Activated CD4-positive, alpha-beta memory T cell treated with anti-CD3 and anti-CD28 coated beads, Interleukin-2, amount 10 ng/mL, durations not matched to agents 7 days and 5 days (primary cell): ENCODE measurements at places on chromosomes 11 and 22. TPM values are rescaled to one million over a fixed set of nuclear protein-coding genes. Genes with fewer than 3 reads are reported as not detected.
A peak's percentile ranks its signal among the peaks of the same experiment; 100 is the strongest.

DNA sequence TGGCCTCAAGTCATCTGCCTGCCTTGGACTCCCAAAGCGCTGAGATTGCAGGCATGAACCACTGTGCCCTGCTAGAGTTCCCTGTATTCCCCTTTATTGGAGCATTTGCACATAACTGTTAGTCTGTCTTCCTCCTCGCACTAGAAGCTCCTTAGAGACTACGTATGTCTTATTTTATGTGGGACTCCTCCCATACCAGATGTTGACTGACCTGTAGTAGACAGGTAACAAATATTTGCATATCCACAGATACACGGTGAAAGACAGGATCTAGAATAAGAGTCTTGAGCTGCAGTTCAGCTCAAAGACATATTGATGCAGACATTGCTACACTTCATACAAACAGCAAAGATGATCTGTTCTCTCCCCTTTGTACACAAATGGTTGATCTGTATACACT is 40.7 kb downstream of the SWAP70 start:
- no peak overlapping the region for H3K27ac ChIP-seq
- H3K27me3 ChIP-seq, result no peaks in the 10 kb centered on the region
- no peaks in the 10 kb centered on the region for H3K36me3 ChIP-seq

DNA sequence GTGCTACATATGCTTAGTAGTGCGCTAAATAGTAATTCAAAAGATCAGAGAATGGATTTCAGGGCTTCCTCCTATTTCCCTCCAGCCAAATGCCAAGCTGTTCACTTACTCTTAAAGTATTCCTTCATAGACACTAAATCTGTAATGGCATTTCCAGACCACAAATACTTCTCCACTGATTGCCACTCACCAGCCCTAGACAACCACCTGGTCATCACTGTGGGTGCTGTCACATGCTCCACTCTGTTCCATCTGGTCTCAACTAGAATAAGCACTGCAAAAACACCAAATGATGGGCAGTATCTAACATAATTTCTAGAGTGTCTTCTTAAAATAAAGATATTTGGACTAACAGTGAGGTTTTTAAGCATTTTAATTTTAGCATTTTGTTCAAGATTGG is 341.3 kb downstream of the AASDHPPT start:
- H3K27me3 ChIP-seq, result no peaks in the 10 kb centered on the region
- no peak for DNase-seq
- no peak overlapping the region for H3K4me3 ChIP-seq
- H3K36me3 ChIP-seq, result no peaks in the 10 kb centered on the region
- no peaks in the 10 kb centered on the region for H3K4me1 ChIP-seq

- no peaks in the 10 kb centered on the region for H3K4me1 ChIP-seq
- peaks cover 2% of the 10 kb centered on the region for H3K27me3 ChIP-seq
- no peak overlapping the region for H3K27ac ChIP-seq
- DNase-seq, result no peak
- no peak overlapping the region for H3K4me3 ChIP-seq
These were observed 7.5 kb upstream of the SYT8 start for GRCh38 chr11:1827095-1827813.

DNA sequence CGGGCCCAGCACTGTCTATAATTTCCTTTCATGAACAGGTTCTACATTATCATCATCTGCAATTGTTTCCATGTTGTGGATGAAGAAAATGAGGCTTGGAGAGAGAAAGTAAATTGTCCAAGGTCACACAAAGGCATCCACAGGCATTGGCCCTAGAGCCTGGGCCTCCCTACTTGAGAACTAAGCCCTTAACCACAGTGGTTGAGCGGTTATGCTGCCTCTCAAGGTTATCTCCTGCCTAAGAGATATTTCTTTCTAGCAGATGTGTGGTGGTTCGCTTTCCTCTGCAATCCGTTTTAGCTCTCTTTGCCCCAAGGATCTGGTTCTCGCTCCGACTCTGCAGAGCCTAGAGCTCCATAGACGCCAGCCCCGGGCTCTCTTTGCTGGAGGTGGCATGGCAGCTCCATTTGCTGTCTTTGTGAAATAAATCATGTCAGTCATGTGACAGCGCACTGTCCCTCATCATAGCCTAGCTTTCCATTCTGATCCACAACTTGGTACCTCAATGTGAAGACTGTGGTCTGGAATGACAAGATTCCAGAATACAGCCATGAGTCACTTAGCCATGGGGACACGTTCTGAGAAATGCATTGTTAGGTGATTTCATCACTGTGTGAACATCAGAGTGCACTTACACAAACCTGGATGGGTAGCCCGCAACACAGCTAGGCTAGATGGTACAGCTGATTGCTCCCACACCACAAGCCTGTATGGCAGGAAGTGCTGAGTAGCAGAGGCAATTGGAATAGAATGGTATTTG is 27.2 kb downstream of the RPS6KA4 start:
- H3K4me3 ChIP-seq, result no peak overlapping the region
- H3K36me3 ChIP-seq, result no peaks in the 10 kb centered on the region
- peak; percentile 26 for DNase-seq
- H3K27ac ChIP-seq, result no peak overlapping the region
- H3K27me3 ChIP-seq, result peaks cover 6% of the 10 kb centered on the region
- H3K4me1 ChIP-seq, result peaks cover 18% of the 10 kb centered on the region

GRCh38 chr22:17132112-17132511 is 11.0 kb upstream of the TMEM121B start:
- no peaks in the 10 kb centered on the region for H3K36me3 ChIP-seq
- H3K4me1 ChIP-seq, result no peaks in the 10 kb centered on the region
- H3K4me3 ChIP-seq, result no peak overlapping the region

GRCh38 chr22:32736746-32737145 is 64.8 kb upstream of the TIMP3 start:
- no peaks in the 10 kb centered on the region for H3K4me1 ChIP-seq
- H3K36me3 ChIP-seq, result no peaks in the 10 kb centered on the region
- H3K27ac ChIP-seq, result no peak overlapping the region
- DNase-seq, result no peak

- peaks cover 8% of the 10 kb centered on the region for H3K36me3 ChIP-seq
- H3K4me1 ChIP-seq, result peaks cover 52% of the 10 kb centered on the region
- no peak for DNase-seq
- H3K27ac ChIP-seq, result no peak overlapping the region
- H3K27me3 ChIP-seq, result peaks cover 59% of the 10 kb centered on the region
- no peak overlapping the region for H3K4me3 ChIP-seq
These were observed 4.6 kb downstream of the ADM start for GRCh38 chr11:10309163-10310093.

DNA sequence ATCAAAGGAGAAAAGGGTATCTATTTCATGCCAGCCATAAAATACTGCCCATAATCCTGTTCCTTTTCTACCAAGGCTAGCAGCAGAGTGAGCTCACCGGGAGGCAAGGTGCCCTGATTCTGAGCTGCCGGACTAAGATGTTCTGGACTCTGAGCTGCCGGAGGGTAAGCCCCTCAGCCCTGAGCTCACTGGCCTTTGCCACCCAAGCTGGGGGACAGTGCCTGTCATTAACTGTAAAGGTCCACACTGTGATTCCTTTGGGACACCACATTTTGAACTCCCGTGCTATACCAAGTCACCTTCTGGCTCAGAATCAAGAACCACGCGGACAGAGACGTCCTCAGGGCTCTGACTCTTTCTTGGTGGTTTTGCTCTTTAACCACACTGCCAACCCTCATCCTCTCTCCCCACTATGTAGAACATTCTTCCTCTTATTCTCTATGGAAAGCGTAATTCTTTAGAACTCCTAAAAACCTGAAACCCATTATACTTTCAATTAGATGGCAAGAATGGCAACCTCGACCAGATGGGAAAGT is 88.4 kb upstream of the BID start:
- no peak overlapping the region for H3K4me3 ChIP-seq
- H3K4me1 ChIP-seq, result peaks cover 11% of the 10 kb centered on the region
- no peaks in the 10 kb centered on the region for H3K27me3 ChIP-seq
- no peak overlapping the region for H3K27ac ChIP-seq

GRCh38 chr11:13596611-13597326 is 71.7 kb upstream of the FAR1 start:
- no peak overlapping the region for H3K4me3 ChIP-seq
- H3K27ac ChIP-seq, result no peak overlapping the region
- no peaks in the 10 kb centered on the region for H3K36me3 ChIP-seq
- H3K27me3 ChIP-seq, result peaks cover 2% of the 10 kb centered on the region

GRCh38 chr11:35318977-35319925 is 100.1 kb downstream of the SLC1A2 start:
- DNase-seq, result no peak
- no peaks in the 10 kb centered on the region for H3K36me3 ChIP-seq
- H3K27me3 ChIP-seq, result no peaks in the 10 kb centered on the region
- no peak overlapping the region for H3K27ac ChIP-seq

DNA sequence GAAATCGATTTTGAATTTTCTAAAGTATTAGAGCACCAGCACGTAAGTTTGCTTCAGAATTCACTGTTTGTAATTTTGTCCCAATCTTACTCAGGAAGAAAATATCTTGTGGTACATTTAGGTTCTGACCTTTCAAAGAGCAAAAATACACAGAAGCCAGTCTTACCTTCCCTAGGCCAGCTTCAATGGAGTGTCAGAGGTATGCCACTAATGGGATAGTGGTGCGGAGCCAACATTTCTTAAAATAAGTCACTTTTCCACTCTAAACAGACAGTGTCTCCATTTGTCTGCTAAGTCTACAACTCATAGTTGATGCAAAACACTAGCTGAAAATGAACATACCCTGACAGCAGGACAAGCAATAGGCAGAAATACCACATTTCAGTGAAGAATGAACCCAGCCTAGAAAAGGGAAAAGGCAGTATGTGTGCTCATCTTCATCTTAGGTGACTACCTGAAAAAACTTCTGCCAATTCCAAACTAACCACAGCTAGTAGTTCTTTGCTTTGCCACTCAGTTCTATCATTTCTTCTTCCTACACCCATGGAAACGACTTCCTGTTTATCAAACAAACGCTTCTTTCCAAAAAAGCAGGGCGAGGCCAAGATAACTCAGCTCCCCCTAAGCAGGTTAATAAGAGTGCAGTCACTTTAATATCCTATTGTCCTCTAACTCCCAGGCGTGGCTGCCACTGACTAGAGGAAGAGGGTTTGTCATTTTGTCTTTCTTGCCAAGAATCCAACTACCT is 94.0 kb upstream of the APOA1 start:
- DNase-seq, result peak; percentile 50
- no peaks in the 10 kb centered on the region for H3K27me3 ChIP-seq
- peak overlapping the region; percentile 72 for H3K4me3 ChIP-seq
- H3K27ac ChIP-seq, result peak overlapping the region; percentile 86
- H3K4me1 ChIP-seq, result peaks cover 63% of the 10 kb centered on the region
- peaks cover 25% of the 10 kb centered on the region for H3K36me3 ChIP-seq

DNA sequence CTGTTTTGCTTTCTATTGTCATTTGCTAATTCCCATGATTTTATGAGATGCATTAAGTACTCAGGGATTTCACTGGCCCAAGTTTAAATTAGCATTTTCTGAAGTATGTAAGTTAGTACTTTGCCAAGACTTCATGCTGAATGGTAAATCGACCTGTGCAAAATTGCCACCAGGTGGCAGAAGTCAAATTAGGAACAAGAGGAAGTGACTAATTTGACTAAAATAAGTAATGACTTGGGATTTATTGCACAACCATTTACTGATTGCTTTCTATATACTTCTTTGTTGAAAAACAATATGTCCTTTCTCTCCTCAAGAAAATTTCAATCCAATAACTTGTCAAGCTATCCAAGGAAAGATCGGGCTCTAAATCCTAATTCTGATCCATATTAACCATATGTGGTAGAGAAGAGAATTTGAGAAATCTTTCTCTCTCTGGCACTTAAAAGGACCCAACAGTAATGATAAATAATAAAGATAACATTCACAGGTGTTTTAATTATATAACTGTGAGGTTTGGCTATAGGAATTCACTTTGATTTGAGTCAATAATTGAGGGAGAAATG is 253.7 kb upstream of the CHORDC1 start:
- no peak overlapping the region for H3K4me3 ChIP-seq
- H3K36me3 ChIP-seq, result no peaks in the 10 kb centered on the region
- DNase-seq, result peak; percentile 22
- no peaks in the 10 kb centered on the region for H3K4me1 ChIP-seq

DNA sequence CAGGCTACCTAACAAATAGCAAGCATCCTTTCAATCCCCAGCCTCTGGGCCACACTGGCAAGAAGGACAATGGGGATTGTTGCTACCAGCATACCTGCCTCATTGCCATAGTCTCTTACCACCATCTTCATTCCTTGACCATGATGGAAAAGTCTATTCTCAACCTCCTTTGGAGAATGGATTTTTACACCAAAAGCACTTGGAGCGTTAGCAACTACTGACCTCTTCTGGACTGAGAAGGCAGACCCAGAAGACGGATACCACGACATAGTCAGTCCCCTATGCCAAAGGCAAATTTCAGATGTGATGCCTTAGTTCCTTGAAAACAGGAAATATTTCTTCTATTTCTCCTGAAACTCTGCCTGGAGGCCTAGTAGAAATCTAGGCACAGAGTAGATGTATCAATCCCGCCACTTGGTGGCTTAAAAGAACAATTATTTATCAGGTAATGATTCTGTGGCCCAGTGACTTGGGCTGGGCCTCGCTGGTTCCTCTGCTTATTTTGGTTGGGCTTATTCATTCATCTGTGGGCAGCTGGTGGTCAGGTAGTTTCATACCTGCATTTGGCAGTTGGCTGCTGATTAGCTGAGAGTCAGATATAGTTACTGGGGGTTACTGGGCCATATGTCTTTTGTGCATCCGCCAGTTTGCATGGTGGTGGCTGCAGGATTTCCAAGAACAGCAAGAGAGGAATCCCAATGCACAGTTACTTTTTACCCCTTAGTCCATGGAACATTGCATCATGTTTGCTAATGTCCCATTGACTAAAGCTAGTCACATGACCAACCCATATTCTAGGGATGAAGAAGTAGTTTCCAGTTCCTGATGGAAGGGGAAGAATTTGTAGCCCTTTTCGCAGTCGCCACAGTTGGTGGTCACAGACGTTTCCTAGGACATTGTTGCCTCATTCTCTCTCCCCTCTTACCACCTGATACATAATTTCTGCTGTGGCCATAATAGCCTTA is 75.2 kb downstream of the DHCR7 start:
- no peak overlapping the region for H3K4me3 ChIP-seq
- H3K27ac ChIP-seq, result no peak overlapping the region
- no peak for DNase-seq

GRCh38 chr11:85810521-85810870 is 445 bp downstream of the SYTL2 start:
- H3K36me3 ChIP-seq, result peaks cover 3% of the 10 kb centered on the region
- peak overlapping the region; percentile 86 for H3K4me3 ChIP-seq
- peaks cover 46% of the 10 kb centered on the region for H3K4me1 ChIP-seq
- peak overlapping the region; percentile 41 for H3K27ac ChIP-seq
- no peak for DNase-seq

- peaks cover 11% of the 10 kb centered on the region for H3K27me3 ChIP-seq
- no peak overlapping the region for H3K4me3 ChIP-seq
- H3K27ac ChIP-seq, result no peak overlapping the region
- no peak for DNase-seq
- no peaks in the 10 kb centered on the region for H3K4me1 ChIP-seq
- no peaks in the 10 kb centered on the region for H3K36me3 ChIP-seq
These were observed 171.5 kb upstream of the SYT13 start for GRCh38 chr11:45457649-45458048.

- H3K27me3 ChIP-seq, result peaks cover 44% of the 10 kb centered on the region
- peaks cover 2% of the 10 kb centered on the region for H3K36me3 ChIP-seq
- H3K4me3 ChIP-seq, result peak overlapping the region; percentile 30
- H3K4me1 ChIP-seq, result peaks cover 5% of the 10 kb centered on the region
- no peak for DNase-seq
- H3K27ac ChIP-seq, result no peak overlapping the region
These were observed 1.0 kb downstream of the B4GALNT4 start for GRCh38 chr11:370070-370941.

Gene OR4D9
- not detected for total RNA-seq

Gene GRIK4
- not detected for total RNA-seq

Gene GAS2L1
- 23.4 TPM for total RNA-seq

Gene C11orf91
- total RNA-seq, result not detected

Gene LMO2
- total RNA-seq, result not detected

Gene SLC15A3
- 1.0 TPM for total RNA-seq

Gene FGF19
- not detected for total RNA-seq
